ENCODE measurements at places on chromosomes 7 and 10.

DNA sequence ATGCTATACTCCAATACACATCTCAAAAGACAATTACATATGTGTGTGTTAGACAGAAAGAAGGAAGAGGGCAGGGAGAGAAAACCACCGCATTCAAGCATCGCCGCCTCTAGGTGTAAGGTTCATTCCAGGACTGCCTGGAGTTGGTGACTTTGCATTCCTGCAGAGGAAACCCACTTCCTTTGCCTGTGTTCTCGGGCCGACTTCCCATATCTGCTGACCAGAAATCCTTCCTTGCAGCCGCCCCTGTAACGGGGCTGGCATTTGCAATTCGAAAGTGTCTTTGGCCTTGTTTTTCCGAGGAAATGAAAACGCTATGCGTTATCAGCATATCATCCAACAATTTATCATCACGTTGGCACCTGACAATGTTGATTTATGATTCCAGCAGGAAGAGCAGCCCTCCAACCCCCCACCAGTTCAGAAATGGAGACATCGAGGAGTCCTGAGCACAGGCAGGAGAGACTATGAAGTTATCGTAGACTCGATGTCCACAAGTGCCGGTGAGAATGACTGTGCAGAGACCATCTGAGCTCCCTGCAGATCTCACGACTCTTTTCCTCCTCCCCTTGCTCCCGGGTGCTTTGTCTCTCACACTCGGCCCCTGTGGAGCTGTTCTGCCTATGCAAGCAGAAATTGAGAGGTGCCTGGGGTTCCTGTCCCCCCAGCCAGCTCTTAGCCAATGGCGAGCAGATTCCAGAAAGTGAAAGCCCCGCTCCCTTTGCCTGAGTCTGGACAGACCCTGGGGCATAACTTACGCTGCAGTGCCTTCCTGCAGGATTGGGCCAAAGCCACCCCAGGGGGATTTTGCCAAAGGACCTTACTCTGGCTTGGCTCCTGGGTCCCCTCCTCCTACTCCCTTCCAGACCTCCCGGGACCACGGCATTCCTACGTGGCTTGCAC, 68.9 kb upstream of the FOXK1 start:
- peak overlapping the region; percentile 36 for H3K27ac ChIP-seq
- H3K4me1 ChIP-seq, result peaks cover 20% of the 10 kb centered on the region
- H3K27me3 ChIP-seq, result no peaks in the 10 kb centered on the region
- no peaks in the 10 kb centered on the region for H3K36me3 ChIP-seq

DNA sequence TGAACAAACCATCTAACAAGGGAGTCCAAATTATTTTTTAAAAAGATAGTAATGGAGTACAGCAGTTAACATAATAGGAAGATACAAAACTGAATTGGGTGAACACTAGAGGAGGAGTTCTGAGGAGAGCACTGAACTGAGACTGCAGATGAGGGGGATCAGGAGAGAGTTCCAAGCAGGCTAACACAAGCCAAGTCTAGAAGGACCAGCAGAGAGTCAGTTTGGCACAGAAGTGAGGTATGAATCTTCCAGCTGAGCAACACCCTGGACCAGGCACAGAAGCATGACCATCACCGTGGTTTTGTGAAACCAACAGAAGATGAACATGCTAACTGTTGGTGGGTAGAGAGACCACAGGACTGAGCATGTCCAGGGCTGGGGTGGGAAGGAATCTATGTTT, 30.8 kb upstream of the PLCE1 start:
- H3K27me3 ChIP-seq, result no peaks in the 10 kb centered on the region
- no peak for DNase-seq
- no peaks in the 10 kb centered on the region for H3K36me3 ChIP-seq
- no peak overlapping the region for H3K4me3 ChIP-seq
- no peaks in the 10 kb centered on the region for H3K4me1 ChIP-seq

- DNase-seq, result no peak
- no peaks in the 10 kb centered on the region for H3K27me3 ChIP-seq
- H3K4me1 ChIP-seq, result peaks cover 4% of the 10 kb centered on the region
These were observed 119.3 kb upstream of the LAMB4 start for GRCh38 chr7:108249453-108249852.

DNA sequence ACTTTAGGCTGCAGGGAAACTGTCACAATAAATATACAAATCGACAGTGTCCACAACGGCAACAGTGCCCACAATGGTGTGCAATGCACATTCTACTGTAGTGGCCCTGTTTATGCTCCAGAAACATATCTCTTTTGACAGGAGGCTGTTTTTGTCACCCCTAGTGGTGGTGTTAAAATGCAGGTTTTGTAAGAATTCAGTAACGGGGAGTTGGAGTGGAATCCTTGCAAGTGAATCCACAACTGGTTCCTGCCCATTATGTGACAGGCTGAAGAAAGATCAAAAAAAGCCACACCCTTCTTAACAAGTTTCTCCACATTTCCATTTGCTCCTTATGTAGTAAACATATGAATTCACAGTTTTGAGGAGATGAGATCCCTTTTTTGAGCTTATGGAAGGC, 58.5 kb downstream of the BEND7 start:
- no peaks in the 10 kb centered on the region for H3K4me1 ChIP-seq
- peak; percentile 3 for DNase-seq
- H3K27ac ChIP-seq, result no peak overlapping the region
- no peak overlapping the region for H3K4me3 ChIP-seq
- no peaks in the 10 kb centered on the region for H3K27me3 ChIP-seq

DNA sequence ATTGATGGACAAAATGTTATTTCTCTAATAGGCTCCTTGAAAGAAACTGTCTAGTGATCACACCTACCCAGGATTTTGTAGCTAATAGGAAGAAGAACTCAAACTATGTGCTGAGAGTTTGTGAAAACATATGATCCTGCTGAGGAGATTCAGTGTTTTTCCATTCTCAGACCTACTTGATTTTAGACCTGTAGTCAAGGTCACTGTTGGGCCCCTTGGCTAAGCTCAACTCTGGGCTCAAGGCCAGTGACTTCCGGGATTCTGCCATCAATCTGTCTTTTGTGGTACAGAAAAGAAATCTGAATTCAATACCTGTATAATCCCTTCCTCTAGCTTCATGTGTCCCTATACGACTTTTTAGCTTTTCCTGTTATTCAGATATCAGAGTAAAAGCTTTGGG, 79.7 kb upstream of the FERD3L start:
- no peaks in the 10 kb centered on the region for H3K27me3 ChIP-seq
- no peak for DNase-seq
- no peaks in the 10 kb centered on the region for H3K4me1 ChIP-seq
- no peaks in the 10 kb centered on the region for H3K36me3 ChIP-seq

GRCh38 chr7:28280516-28280915, 99.9 kb upstream of the JAZF1 start:
- H3K27ac ChIP-seq, result no peak overlapping the region
- no peaks in the 10 kb centered on the region for H3K4me1 ChIP-seq
- H3K4me3 ChIP-seq, result no peak overlapping the region
- H3K36me3 ChIP-seq, result no peaks in the 10 kb centered on the region

DNA sequence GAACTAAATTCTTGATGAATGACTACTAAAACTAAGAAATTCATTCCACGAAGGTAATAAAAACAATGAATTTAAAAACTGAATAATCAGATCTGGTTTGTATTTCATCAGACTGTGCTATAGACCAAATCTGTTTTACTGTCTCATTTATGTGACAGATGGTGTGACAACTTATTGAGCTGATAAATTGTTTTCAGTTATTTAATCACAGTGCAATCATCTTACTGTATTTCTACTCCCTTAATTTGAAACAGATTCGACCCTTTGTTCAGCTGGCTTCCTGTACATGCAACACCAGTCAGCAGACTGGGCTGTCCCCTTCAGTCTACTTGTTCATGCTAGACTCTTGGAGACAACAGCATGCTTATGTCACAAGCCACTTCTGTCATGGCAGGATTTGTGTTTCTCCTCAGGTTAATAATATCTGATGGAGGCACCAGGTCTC, 150.9 kb downstream of the MBL2 start:
- no peak overlapping the region for H3K4me3 ChIP-seq
- H3K36me3 ChIP-seq, result no peaks in the 10 kb centered on the region
- H3K27me3 ChIP-seq, result no peaks in the 10 kb centered on the region
- H3K4me1 ChIP-seq, result no peaks in the 10 kb centered on the region
- no peak overlapping the region for H3K27ac ChIP-seq

DNA sequence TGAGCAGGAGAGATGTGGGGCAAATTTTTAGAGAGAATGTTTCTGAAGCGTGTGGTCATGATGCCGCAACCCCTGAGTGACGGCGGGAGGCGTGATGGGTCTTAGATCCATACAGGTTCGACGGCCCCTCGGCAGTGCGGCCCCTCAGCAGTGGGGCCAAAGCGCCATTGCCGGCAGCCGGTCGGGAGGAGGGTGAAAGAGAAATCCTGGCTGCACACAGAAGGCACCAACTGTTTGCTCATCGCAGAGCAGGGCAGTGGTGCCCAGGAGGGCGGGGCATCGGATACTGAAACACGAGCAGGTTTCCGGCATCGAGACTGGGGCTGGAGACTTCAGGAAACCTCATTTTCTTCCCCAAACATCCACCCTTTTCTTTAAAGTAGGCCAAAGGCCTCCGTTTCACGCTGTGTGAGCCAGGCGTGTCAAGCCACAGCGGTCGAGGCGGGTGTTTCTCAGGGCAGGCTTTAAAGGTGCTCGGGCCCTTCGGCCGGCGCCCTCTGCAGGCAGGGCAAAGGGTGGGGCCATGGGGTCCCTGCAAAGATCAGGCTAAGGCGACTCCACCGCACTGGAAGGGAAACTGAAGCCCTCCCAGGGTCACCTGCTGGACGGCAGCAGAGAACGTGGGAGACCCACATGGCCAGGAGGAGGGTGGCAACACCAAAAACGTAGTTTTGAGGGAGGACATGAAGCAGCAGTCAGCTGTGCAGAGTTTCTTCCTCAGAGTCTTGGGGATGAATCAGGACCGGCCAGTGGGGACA, 42.0 kb upstream of the PPP2R2D start:
- no peak for DNase-seq
- no peak overlapping the region for H3K4me3 ChIP-seq
- H3K27me3 ChIP-seq, result peaks cover 16% of the 10 kb centered on the region
- no peak overlapping the region for H3K27ac ChIP-seq
- no peaks in the 10 kb centered on the region for H3K4me1 ChIP-seq

DNA sequence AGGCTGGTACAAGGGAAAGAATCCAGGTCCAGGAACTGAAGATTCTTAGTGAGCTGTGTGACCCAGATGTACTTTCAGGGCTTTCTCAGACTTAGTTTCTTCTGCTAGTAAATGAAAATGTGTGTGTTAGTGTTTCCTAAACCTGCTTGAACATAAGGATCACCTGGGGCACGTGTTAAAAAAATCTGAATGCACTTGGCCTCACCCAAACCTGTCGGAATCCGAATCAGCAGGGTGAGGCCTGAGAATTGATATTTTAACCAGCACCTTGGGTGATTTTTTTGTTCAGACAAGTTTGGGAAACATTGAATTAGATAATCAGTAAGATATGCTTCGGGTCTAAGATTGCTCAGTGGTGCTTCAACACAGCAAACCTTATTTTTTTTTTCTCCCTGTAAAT, 59.7 kb downstream of the ZNF365 start:
- no peak overlapping the region for H3K27ac ChIP-seq
- no peaks in the 10 kb centered on the region for H3K4me1 ChIP-seq
- no peak overlapping the region for H3K4me3 ChIP-seq

DNA sequence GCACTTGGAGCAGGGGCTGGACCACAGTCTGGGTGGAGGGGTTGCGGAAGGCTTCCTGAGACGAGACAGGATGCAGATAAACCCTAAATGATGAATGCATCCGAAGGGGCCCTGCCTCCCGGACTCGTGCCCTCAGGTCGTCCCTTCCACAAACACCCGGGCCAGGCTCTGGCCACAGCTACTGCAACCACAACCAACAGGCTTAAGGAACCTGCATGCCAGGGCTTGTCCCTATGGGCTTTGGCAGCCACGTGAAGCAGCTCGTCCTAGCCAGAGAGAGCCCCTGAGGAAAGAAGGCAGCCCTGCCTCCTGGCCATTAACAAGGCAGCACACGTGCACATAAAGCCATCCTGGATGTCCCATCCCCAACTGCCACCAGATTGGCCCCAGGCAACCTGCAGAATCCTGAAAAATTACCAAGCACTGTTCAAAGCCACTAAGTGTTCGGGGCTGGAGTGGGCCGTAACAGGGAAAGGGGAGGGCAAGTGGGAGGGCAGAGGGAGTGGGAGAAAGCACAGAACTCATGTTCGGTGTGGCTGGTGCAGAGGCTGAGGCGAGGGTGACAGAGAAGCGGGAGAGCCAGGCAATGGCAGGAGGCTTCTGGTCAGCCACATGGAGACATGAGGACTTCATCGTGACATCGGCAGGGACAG, 62.7 kb downstream of the MAD1L1 start:
- no peak overlapping the region for H3K4me3 ChIP-seq
- H3K27ac ChIP-seq, result no peak overlapping the region
- H3K36me3 ChIP-seq, result peaks cover 51% of the 10 kb centered on the region
- no peak for DNase-seq
- H3K27me3 ChIP-seq, result no peaks in the 10 kb centered on the region
- H3K4me1 ChIP-seq, result peaks cover 14% of the 10 kb centered on the region

DNA sequence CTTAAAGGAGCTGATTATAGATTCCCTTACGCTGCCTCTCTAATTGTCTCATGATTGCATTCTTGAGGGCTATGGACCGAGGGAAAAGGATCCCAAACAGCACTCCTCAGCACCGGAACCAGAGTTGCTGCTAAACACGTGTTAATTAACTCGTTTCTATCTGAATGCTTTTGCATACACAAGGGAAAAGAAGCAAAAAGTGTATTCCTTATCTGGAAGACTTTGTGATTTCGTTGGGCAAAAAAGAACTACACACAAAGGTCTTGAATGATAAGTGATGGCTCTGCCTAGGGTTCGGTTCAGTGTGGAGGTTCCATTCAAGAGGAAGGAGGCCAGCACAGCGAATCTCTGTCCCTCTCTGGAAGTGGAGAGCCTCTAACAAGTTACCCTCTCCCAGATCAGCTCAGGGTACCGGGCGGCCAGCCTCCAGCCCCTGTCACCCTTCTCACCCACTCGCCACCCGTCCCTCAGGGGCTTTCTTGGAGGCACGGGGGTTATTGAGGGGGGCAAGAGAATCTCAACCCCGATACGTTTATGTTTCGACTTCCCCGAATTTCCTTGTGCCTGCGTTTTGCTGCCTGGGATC, 515 bp upstream of the SLC4A2 start:
- peaks cover 37% of the 10 kb centered on the region for H3K4me1 ChIP-seq
- H3K27me3 ChIP-seq, result no peaks in the 10 kb centered on the region
- H3K27ac ChIP-seq, result peak overlapping the region; percentile 90
- peaks cover 12% of the 10 kb centered on the region for H3K36me3 ChIP-seq

Data from common myeloid progenitor, CD34-positive (primary cell).